Caki2 (cell line): ENCODE measurements at places on chromosomes 3 and 15. TPM values are rescaled to one million over a fixed set of nuclear protein-coding genes. Genes with fewer than 3 reads are reported as not detected.

GRCh38 chr3:28215407-28215806 is 26.0 kb upstream of the CMC1 start:
- no peak for DNase-seq

DNA sequence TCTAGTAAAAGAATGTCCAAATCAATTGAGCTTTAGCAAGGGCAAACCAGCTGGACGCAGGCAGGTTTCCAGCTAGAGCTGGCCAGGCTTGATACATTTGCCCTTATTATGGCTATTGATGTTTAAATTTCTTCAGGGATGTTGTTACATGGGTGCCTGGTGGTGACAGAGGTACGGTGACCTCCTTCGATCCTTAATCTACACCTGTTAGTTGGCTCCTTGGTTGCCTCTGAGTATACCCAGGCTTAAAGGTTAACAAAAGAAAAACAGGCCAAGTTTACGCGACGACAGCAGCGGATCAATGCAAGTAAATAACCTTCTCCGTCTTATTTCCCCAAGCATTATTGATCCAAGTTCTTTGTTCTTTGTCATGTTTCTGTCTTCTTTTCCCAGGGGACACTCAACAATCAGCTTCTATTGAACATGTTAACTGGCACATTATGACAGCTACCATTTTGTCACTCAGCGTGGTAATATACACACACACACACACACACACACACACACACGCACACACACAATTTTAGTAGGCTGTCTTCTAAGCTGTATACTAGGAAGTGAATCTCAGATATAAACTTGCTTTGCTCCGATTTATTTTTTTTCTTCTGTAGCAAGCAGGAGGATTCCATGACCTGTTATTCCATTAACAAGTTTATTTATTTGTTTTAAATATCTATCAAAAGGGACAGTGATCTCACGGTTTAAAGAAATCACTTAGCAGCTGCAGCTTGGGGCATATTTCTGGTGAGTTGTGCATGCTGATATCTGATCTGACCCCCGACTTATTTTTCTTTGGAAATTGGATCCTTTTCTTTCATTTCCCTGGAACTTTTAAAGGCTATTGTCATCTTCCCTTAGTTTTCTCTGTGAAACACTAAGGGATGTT is 844.7 kb downstream of the MCTP2 start:
- no peak for DNase-seq

DNA sequence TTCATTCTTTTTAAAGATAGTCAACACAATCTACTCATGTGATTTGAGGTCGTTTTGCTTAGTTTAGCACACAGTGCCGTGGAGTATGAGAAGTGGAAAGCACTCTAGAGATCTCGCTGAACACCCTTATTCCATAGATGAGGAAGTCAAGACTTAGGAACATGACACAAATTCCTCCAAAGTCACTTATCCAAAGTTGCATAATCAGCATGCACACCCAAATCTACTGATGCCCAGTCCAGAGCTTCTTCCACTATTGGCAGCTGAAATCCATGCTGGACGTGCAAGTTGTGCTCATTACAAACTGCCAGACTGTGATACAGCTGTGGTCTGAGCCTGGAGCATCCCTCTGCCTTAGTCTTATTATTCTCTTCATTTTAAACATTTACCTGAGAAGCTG is 83.5 kb upstream of the ZNF280D start:
- DNase-seq = no peak

The ABHD10 gene
- total RNA-seq = 21.3 and 59.1 TPM in 2 replicates

The BFSP2 gene
- total RNA-seq = not detected in 2 replicates

The MFN1 gene
- total RNA-seq = 28.2 and 34.3 TPM in 2 replicates

The FANCD2OS gene
- total RNA-seq = not detected in 2 replicates

GRCh38 chr3:100631236-100631635 is 21.8 kb downstream of the ADGRG7 start:
- no peak for DNase-seq

DNA sequence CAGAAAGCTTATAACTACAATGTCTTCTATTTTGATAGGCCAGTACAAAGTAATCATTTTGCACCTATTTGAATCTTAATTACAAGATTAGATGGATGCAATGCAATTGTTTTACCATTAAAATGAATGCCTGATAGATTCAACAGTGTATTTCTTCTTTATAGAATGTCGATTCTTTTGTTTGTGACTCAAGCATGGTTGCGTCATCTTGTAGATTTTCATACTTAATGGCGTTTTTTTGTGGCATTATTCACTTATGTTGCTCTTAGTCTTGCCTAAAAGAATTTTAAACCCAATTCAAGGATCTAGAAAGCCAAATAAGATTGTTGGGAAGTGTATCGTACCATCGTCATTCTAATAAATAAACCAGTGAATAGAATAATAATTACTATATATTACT is 21.4 kb downstream of the ZBTB38 start:
- DNase-seq = no peak

The PPP1R14D gene
- not detected in 2 replicates for total RNA-seq

The GABRR3 gene
- total RNA-seq = not detected in 2 replicates

- no peak for DNase-seq
These were observed 76.8 kb upstream of the SOX14 start for GRCh38 chr3:137687181-137687879.

DNA sequence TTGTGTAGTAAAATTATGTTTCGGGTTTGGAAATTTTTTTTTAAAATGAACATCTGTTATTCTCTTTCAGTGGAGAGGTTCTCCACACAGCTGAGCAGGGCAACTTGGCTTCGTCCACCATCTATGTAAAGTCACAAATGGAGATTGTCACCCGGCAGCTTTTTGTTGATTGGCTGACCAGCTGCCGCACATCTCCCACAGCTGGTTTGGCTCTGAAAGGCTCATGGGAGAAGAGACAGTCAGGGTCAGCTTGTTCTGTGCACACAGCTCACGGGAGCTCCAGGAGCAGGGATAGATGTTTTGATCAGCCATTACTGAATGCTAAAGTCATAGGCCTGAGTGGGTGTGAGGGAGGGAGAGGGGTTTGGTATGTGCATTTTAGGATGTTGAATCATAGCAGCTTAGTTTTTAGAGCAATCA is 12.9 kb upstream of the CCDC80 start:
- DNase-seq = no peak

DNA sequence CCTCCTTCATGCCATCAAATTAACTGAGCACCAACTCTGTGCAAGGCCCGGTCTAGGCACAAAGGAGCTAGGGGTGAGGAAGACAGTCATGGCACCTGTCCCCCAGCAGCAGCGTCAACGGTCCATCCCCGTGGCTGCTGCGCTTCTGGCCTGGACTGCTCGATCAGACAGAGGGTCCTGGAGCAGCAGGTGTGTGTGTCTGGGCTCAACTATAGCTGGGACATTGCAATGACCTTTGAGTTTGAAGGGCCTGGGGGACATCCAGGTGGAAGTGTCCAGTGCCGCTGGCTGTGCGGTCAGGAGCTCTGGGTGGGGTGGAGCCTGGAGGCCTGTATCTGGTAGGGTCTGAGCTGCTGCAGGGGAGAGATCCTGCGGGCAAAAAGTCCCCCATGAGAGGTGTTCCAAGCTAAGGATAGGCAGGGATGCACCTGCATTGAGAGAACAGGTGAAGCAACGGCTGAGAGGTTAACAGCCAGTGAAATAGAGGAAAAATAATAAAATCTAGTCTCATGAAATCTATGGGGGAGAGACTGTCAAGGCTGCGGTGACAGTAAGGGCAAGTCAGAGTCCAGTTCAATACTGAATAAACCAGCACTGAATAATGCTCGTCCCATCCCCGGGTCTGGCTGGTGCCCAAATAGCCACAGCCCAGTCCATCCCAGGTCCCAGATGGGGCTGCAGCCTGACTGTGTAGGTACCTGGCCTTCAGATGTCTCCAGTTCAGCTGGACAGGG is 25.4 kb upstream of the SLC41A3 start:
- DNase-seq = no peak

GRCh38 chr3:66153481-66154443 is 67.0 kb upstream of the SLC25A26 start:
- DNase-seq = peak; percentile 59

DNA sequence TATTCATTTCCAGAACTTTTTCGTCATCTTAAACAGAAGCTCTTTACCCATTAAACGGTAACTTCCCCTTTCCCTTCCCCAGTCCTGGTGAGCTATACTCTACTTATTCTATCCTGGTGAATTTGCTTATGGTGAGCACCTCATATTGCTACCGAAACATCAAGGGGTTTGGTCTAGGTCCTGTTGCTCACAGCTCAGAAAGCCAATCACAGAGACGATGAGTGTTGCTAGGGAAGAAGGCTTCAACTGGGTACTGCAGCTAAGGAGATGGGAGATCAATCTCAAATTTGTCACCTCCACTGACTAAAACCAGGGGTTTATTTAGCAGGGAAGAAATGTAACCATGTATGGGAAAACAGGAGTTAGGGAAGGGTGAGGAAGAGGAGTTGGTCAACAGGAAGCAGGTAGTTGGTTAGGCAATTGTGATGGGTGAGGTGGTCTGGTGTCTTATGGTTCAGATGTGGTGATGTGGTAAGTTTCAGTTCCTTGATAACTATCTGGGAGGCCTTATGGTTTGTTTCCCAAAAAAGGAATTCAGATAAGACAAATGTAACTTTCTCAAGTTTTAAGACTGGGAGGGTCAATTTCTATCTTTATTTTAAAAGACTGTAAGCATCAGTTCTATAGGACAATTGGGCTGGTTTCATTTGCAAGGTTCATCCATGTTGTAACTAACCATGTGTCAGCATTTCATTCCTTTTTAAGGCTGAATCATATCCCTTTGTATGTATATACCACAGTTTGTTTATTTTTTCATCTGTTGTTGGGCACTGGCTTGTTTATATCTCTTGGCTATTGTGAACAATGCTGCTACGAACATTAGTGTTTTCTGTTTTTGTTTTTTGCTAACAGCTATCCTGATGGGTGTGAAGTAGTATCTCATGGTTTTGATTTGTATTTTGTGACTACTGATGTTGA is 24.3 kb downstream of the ARHGAP11B start:
- no peak for DNase-seq

The LRRC34 gene
- total RNA-seq = 12.0 and 13.2 TPM in 2 replicates

The INKA1 gene
- 0.81 TPM in 1 of 2 replicates, not detected in the other for total RNA-seq

The CFAP91 gene
- 0.17 and 4.5 TPM in 2 replicates for total RNA-seq
